ENCODE measurements at places on chromosomes 7 and 10. TPM values are rescaled to one million over a fixed set of nuclear protein-coding genes. Genes with fewer than 3 reads are reported as not detected.

The CHST15 gene
- total RNA-seq: 12.0 TPM

The RET gene
- total RNA-seq: 11.3 TPM

The LRGUK gene
- total RNA-seq: 11.8 TPM

The MRC1 gene
- total RNA-seq: 3.0 TPM

The TUBAL3 gene
- not detected for total RNA-seq

The VWA2 gene
- 3.2 TPM for total RNA-seq

The RPEL1 gene
- not detected for total RNA-seq

The CDH23 gene
- total RNA-seq: 8.1 TPM

The ANKRD7 gene
- total RNA-seq: 16.8 TPM

The HYAL4 gene
- not detected for total RNA-seq

The SPDYE2B gene
- total RNA-seq: not detected

The TMEM184A gene
- under 0.01 TPM for total RNA-seq

The OPN1SW gene
- not detected for total RNA-seq

The SYT15 gene
- 2.1 TPM for total RNA-seq

The C1QL3 gene
- total RNA-seq: 18.0 TPM

The IKZF5 gene
- total RNA-seq: 10.6 TPM

The HOXA9 gene
- total RNA-seq: not detected

The VGF gene
- 33.2 TPM for total RNA-seq

The PKD2L1 gene
- total RNA-seq: 0.46 TPM

The KEL gene
- 2.5 TPM for total RNA-seq

The EIF3B gene
- total RNA-seq: 73.1 TPM

The TMEM26 gene
- total RNA-seq: 1.8 TPM

The OR2A42 gene
- under 0.01 TPM for total RNA-seq

The MAGI2 gene
- 118 TPM for total RNA-seq

The PRKRIP1 gene
- 21.2 TPM for total RNA-seq

The PNLIPRP3 gene
- not detected for total RNA-seq

The GPR37 gene
- 10.8 TPM for total RNA-seq

The EIF5AL1 gene
- total RNA-seq: 0.23 TPM

The HOGA1 gene
- 2.5 TPM for total RNA-seq

The ITGA8 gene
- 6.5 TPM for total RNA-seq

The NPC1L1 gene
- not detected for total RNA-seq

The SCIN gene
- 9.9 TPM for total RNA-seq

The NXPH1 gene
- 94.6 TPM for total RNA-seq

The OR6V1 gene
- total RNA-seq: not detected

The FOXI2 gene
- not detected for total RNA-seq

The CYP2C8 gene
- 4.2 TPM for total RNA-seq

The TMEM213 gene
- total RNA-seq: not detected

The TASOR2 gene
- total RNA-seq: 103 TPM

The TEX47 gene
- total RNA-seq: not detected

The RASSF4 gene
- 15.7 TPM for total RNA-seq

The DMBT1 gene
- under 0.01 TPM for total RNA-seq

The ZNF804B gene
- 8.3 TPM for total RNA-seq

The FAM149B1 gene
- 33.2 TPM for total RNA-seq

The GNAI1 gene
- 94.1 TPM for total RNA-seq

The EXOC4 gene
- total RNA-seq: 128 TPM

The CALN1 gene
- total RNA-seq: 41.5 TPM

The PRSS37 gene
- total RNA-seq: not detected

The OGA gene
- 314 TPM for total RNA-seq

The ZNF92 gene
- total RNA-seq: 36.9 TPM

The FAS gene
- 2.5 TPM for total RNA-seq

The CPVL gene
- total RNA-seq: 14.1 TPM

The PHKG1 gene
- 7.2 TPM for total RNA-seq

The PNLIPRP2 gene
- total RNA-seq: not detected

The TLX1 gene
- total RNA-seq: not detected

The DGKB gene
- 45.2 TPM for total RNA-seq

The ADAMTS14 gene
- 0.23 TPM for total RNA-seq

The GPR22 gene
- total RNA-seq: 27.2 TPM

The CPA2 gene
- total RNA-seq: not detected

The OPALIN gene
- total RNA-seq: not detected

Data from diencephalon (tissue), 1 donor.